Activated T-helper 2 cell treated with anti-CD3 and anti-CD28 coated beads, Interferon-gamma antibody, Interleukin-2, Interleukin-4, amounts not matched to agents 10 μg/mL and 5 μg/mL and 100 μg/mL, durations not matched to agents 14 hours and 24 hours and 36 hours (primary cell): ENCODE measurements at places on chromosomes 3 and 15. TPM values are rescaled to one million over a fixed set of nuclear protein-coding genes. Genes with fewer than 3 reads are reported as not detected.

GRCh38 chr3:123660900-123661299 lies 76.0 kb upstream of the HACD2 start:
- DNase-seq: no peak

- DNase-seq: no peak
These were observed 88.7 kb upstream of the C15orf39 start for GRCh38 chr15:75112848-75113492.

GRCh38 chr3:130480736-130481135 lies 36.2 kb upstream of the COL6A6 start:
- DNase-seq: no peak

- no peak for DNase-seq
These were observed 218.6 kb downstream of the TBC1D2B start for GRCh38 chr15:77858792-77859490.

GRCh38 chr15:64045774-64046420 lies 388 bp downstream of the DAPK2 start:
- no peak for DNase-seq

GRCh38 chr15:72445426-72445825 lies 28.7 kb upstream of the ARIH1 start:
- DNase-seq: no peak

DNA sequence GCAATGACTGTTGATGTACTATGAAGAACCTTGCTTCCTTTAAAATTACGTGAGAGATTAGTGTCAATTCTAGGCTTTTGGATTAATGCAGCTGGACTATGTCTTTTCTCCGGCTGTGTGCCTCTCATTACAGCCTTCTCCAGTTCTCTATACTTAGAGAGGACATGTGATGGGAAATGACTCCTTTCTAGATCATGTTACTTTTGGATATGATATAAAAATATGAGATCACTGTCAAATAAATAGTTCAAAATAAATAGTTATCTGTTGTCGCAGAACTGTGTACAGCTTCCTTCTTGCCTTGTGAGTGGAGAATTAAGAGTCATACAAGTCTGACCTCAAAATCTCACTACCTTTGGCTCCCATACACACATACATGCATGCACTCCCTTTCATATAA lies 592.4 kb downstream of the DIPK2A start:
- DNase-seq: no peak

- DNase-seq: no peak
These were observed 305.6 kb upstream of the STT3B start for GRCh38 chr3:31227131-31227562.

DNA sequence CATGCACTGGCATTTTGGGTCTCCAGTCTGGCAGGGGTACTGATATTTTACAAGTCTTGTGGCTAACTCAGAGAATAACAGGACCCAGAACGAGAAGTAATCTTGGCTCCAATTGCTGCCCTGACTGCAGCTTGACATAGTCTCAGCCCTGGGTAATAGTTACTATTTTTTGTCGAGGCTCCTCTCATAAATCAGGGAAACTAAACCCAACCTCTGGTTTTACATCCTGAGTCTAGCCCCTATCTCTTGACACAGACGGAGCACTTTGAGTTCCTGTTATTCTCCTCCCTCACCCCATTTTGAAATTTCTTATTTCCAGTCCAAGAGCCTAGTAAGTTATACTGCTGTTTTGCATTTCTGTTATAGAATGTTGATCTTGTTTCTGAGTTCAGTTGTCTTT lies 276.1 kb upstream of the GOLIM4 start:
- no peak for DNase-seq

ACTC1 gene
- total RNA-seq: not detected in 2 replicates

WDR82 gene
- 101 and 103 TPM in 2 replicates for total RNA-seq
